ENCODE measurements at places on chromosomes 7 and 10.

DNA sequence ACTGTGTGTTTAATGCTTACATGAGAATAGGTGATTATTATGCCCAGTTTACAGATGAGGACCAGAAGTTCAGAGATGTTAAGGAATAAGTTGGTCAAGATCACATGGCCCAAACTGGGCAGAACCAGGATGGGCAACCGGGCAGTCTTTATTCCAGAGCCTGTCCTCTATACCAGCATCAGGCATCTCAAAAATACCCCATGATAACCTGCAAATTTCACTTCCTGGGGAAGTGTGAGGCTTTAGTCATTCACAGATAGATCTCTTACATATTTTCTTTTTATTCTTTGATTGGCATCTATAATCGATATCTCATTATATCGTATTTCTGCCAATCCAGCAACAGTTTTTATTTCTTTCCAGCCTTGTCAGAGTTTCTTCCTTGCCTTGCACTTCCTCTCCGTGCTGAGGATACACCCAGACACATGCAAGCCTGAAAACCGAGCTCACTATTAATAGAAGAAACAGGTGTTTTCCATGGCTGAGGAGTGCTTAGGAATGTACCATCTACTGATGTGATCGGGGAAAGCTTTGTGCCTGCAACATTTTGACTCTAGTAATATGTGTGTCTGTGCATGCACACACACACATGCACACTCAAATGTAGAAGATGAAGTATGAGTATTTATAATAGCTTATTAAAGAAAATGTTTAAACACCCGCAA is 82.4 kb downstream of the CREM start:
- DNase-seq = no peak

DNA sequence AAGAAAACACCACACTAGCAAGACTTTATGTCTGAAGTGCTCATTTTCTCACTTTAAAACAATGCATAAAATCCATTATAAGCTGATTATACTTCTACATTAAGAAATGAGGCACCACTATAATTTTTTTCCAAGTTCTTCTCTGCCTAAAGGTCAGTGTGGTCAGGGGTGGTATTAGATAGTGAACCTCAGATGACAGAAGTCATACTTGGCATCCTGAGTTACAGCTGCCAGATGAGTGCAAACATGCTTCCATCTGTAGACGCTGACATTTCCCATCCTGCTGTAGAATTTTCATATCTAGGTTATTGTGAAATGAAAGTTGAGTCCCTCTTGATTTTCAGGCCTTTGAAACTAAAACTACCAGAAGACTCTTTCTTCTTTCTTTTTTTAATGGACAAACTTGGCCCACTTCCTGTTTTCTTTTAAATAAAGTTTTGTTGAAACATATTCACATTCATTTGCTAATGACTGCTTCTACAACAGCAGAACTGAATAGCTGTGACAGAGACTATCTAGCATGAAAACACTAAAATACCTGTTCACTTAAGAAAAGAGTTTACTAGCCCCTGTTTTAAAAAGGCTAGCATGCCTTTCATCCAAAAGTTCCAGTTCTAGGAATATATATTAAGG is 900.8 kb downstream of the XPNPEP1 start:
- no peak for DNase-seq

DNA sequence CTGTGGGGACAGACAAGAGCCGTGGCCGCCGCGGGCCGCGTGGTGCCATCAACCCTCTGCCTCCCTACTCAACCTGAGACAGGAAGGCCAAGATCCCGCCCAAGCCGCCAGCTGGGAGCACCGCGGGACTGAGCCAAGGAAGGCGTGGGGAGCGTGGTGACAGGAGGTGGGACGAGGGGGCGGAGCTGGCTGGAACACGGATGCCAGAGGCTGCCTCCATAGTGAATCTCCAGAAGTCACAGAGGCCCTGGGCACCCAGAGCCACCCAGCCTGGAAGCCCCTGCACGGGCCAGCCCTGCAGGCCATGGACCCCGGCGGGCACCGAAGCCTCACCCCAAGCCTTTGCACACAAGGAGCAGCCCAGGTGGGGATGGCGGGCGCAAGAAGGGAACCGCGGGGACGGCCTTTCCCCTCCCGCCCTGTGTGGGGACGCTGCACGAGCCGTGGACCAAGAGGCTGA is 18.1 kb upstream of the DPYSL4 start:
- no peak for DNase-seq

DNA sequence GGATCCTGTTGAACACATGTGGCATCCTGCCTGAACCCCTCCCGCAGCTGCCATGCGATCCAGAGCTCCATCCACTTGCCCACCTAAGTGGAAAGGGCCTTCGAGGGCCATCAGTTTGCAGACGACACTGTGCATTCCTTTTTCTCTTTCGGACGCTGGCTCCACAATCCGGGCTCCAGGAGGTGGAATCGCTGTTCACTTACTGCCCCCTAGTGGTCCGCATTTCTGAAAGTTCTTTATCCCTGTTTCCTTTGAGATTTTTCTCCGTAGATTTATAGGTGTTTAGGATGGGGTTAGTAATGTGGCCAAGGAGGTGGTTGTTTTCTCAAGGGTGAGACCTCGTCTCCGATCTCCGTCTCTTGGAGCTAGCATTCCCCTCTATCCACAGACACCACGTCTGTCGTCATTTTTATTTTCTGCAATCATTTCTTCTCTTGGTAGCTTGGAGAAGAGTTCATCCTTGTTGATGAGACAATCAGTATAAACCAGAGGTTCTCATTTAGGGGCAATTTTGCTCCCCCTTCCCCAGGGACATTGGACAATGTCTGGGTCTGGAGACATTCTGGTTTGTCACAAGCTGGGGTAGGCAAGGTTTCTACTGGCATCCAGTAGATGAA is 204.6 kb downstream of the ARHGAP21 start:
- DNase-seq = peak; percentile 75

- no peak for DNase-seq
Measured at GRCh38 chr7:85828614-85829013, 641.8 kb upstream of the SEMA3D start.

DNA sequence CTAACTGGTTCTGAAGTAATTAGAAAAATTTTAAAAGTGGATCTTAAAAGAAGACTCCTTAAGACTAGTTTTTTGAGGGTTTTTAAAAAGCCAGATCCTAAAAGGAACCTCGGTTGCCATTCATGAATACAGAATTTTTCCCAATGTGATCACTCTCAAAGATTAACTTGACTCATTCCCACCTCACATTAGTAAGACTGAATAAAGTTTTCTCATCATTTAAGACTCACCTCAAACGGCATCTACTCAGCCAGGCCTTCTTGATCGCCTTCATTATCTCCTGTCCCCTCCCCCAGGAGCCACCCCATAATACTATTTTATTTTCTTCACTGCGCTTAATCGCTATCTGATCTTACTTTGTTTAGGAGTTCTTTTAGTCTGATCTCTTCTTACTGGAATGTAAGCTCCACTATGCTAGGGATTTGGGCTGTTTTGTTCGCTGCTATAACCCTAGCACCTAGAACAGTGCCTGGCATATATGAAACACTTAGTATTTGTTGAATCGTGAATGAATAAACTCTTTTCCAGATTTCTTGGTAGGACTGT is 55.9 kb upstream of the PCGF5 start:
- DNase-seq = no peak

DNA sequence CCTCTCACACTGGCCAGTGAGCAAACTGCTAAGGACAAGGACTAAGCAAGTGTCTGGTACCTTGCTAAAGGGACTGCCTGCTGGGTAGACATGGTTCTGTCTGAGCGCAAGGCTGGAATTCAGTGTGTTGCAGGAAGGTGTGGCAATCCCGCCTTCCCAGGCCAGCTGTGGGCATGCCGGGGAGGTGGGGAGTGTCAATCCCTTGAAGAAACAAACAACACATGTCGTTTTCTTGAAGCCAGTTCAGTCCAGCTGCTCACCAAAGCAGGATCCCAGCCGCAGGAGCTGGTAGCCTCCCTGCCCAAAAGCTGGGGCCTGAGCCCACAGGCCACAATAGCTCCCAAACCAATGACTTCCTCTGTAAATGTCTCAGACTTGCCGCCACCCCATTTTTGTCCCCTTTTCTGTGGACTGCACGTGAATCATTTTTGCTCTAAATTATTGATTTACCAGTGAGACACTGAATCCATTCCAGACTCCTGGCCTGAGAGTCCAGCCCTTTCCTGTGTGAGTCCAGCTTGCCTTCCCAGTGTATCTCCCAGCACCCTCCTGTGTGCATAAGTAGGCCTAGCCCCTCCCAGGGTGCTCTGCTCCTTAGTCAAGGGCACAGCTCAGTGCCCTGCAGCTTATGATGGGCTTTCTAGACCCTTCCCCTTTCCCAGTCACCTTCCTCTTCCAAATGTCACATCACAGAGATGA is 166.8 kb downstream of the RGS10 start:
- DNase-seq = peak; percentile 74

GRCh38 chr7:151432658-151433521 is 7.1 kb downstream of the CRYGN start:
- DNase-seq = no peak

DNA sequence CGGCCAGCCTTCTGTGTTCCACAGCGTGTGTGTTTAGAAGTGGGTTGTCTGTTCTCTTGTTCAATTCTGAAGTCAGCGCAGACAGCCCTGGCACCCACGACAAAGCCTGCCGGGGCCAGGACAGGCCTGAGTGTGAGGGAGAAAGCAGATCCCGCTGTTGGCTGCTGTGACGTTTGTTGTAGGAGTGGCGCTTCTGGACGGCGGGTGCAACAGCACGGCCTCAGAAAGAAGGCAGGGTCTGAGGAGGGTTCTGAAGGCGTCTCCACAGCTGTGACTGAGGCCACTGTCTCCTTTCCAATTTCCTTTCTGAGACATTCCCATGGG is 76.2 kb downstream of the VIPR2 start:
- no peak for DNase-seq

All from AG08396 (cell line).